Psoas muscle (tissue), 8 donors: ENCODE measurements at places on chromosomes 11 and 22. TPM values are rescaled to one million over a fixed set of nuclear protein-coding genes. Genes with fewer than 3 reads are reported as not detected.

The RNF26 gene
- total RNA-seq: 7.3 TPM

The GLYATL2 gene
- total RNA-seq: not detected

The PYGM gene
- total RNA-seq: 2,005 TPM

The DCHS1 gene
- 5.9 TPM for total RNA-seq

The MFNG gene
- 8.0 TPM for total RNA-seq

The TREH gene
- total RNA-seq: not detected

The TRIM48 gene
- not detected for total RNA-seq

The BCO2 gene
- total RNA-seq: 9.3 TPM

The NDUFS3 gene
- total RNA-seq: 198 TPM

The RBM14 gene
- 21.1 TPM for total RNA-seq

The MPZL3 gene
- 0.97 TPM for total RNA-seq

The SLC37A2 gene
- total RNA-seq: 1.2 TPM

The SCUBE1 gene
- 0.04 TPM for total RNA-seq

DNA sequence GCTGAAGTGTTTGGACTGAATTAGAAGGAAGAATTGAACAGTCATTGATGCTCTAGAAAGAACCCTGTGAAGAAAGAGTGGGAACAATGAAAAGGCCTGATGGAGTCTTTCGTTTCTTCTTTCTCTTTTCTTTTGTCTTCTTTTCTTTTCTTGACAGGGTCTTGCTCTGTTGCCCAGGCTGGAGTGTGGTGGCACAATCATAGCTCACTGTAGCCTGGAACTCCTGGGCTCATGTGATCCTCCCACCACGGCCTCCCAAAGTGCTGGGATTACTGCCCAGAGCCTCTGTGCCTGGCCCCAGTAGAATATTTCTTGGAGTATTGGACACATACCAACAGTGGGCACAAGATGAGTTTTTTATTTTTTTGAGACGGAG lies 1.1 kb downstream of the FEN1 start:
- H3K4me3 ChIP-seq: no peak overlapping the region
- no peak overlapping the region for H3K27ac ChIP-seq
- H3K4me1 ChIP-seq: peaks cover 20% of the 10 kb centered on the region
- DNase-seq: peak; percentile 11
- H3K36me3 ChIP-seq: peaks cover 25% of the 10 kb centered on the region

DNA sequence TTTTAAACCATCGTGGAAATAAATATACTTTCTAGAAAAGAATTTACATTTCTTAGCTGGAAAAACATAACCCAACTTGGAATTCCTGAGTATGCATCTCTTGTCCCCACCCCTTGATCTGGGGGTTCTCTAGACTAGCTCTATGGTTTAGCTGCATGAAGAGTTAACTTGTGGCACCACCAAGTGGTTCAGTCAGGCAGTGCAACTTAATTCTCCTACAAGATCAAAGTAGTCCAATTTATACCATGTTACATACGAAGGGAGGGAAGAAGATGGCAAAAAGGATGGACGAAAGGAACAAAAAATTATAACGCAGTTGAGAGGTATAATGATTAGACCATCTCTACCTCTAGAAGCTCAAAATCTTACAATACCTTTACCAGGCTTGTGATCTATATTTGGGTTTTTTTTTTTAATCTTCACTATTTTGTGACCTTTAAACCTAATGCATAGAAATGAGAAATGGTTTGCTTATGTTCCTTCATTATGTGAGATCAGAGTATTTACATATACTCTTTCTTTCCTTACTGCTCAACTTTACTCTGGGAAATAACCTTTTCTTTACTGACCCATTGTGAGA lies 28.5 kb upstream of the ALKBH3 start:
- no peak overlapping the region for H3K27ac ChIP-seq
- no peaks in the 10 kb centered on the region for H3K4me1 ChIP-seq
- no peak overlapping the region for H3K4me3 ChIP-seq
- DNase-seq: no peak
- no peaks in the 10 kb centered on the region for H3K27me3 ChIP-seq
- H3K36me3 ChIP-seq: no peaks in the 10 kb centered on the region

DNA sequence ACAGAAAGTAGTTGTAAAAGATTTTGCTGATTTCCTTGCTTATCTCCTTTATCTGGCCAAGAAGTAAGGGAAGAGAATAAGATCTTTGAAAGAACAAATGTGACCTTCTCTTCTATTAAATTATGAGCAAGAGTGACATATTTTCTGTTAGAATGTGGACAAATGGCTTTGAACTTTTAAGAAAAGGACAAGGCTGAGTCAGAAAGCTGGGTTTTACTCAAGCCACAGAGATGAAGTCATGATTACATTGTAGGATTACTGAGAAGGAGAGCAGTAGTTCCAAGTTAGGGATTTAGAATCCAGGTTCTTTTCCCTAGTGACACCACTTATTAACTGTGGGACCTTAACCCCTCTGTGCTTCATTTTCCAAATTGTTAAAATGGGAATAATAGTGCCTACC lies 13.5 kb downstream of the CCDC90B start:
- H3K36me3 ChIP-seq: peaks cover 77% of the 10 kb centered on the region
- no peak for DNase-seq

GRCh38 chr11:6482441-6482840 lies 1.1 kb downstream of the TIMM10B start:
- H3K27me3 ChIP-seq: no peaks in the 10 kb centered on the region
- peak overlapping the region; percentile 95 for H3K27ac ChIP-seq
- peaks cover 21% of the 10 kb centered on the region for H3K4me1 ChIP-seq
- DNase-seq: no peak

- peak; percentile 86 for DNase-seq
- no peaks in the 10 kb centered on the region for H3K36me3 ChIP-seq
- H3K27ac ChIP-seq: peak overlapping the region; percentile 90
- H3K4me1 ChIP-seq: peaks cover 14% of the 10 kb centered on the region
- no peaks in the 10 kb centered on the region for H3K27me3 ChIP-seq
Measured at GRCh38 chr11:46710821-46711269, 8.2 kb upstream of the F2 start.

DNA sequence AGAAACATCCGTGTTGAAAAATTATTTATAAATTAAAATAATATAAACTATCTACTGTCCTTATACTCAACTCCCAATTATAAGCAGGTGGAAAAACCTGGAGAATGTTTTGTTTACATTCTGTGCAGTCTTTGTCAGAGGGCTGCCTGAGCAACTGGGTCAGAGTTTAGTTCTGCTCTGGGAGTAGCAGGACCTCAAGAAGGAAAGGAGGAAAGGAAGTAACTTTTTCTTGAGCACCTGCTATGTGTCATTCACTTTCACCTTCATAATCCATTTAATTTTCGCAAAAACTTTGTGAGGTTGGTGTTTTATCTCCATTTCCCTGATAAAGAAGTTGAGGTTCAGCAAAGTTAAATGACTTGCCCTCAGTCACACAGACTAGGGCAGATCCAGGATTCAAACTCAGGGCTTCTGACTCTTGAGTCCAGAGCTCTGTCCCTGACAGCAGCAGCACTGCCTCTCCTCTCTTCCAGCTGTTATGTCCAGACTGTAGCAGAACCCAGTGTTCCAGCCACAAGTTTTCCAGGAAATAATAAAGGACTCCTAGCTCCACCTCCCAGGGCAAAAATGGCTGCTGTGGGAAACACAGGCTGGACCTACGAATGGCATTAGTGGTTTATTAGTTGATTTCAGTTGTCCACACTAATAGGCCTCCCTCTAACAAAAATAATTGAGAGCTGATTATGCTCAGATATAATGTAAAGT lies 6.4 kb downstream of the CD3E start:
- H3K36me3 ChIP-seq: no peaks in the 10 kb centered on the region
- H3K27ac ChIP-seq: no peak overlapping the region
- H3K4me3 ChIP-seq: no peak overlapping the region
- H3K27me3 ChIP-seq: peaks cover 32% of the 10 kb centered on the region

- no peak for DNase-seq
- no peaks in the 10 kb centered on the region for H3K27me3 ChIP-seq
- H3K4me3 ChIP-seq: no peak overlapping the region
- H3K36me3 ChIP-seq: peaks cover 27% of the 10 kb centered on the region
- H3K27ac ChIP-seq: no peak overlapping the region
- H3K4me1 ChIP-seq: no peaks in the 10 kb centered on the region
Measured at GRCh38 chr11:133905677-133906156, 51.1 kb downstream of the IGSF9B start.

DNA sequence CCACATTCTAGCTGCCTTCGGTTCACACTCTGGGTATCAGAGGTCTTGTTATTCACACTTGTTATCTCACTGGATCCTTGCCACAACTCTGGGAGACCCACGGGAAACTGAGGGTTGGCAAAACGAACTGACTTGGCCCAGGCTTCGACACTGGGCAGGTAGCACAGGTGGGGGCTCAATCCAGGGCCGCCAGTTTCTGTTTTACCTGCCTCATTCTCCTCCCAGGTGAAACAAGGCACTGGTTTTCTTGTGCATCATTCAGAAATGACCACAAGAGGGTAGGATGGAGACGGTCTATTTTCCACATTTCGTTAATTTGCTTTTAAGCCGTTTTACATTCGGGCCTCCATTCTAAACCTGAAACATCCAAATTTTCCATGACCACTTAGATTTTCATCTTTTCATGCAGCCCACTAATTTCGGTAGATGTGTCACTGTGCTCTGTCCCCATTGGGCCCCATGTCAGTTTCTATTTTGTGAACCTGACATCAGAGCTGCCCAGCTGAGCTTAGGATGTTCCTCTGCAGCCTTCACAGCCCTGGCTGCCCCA lies 108.1 kb downstream of the KIAA1671 start:
- H3K4me3 ChIP-seq: no peak overlapping the region
- H3K27me3 ChIP-seq: no peaks in the 10 kb centered on the region
- H3K4me1 ChIP-seq: peaks cover 7% of the 10 kb centered on the region
- H3K27ac ChIP-seq: no peak overlapping the region
- DNase-seq: no peak
- H3K36me3 ChIP-seq: no peaks in the 10 kb centered on the region

GRCh38 chr11:25981998-25982397 lies 349.9 kb upstream of the ANO3 start:
- no peaks in the 10 kb centered on the region for H3K36me3 ChIP-seq
- no peaks in the 10 kb centered on the region for H3K4me1 ChIP-seq
- H3K4me3 ChIP-seq: no peak overlapping the region
- no peak for DNase-seq

GRCh38 chr22:42544686-42545085 lies 9.1 kb upstream of the SERHL2 start:
- no peaks in the 10 kb centered on the region for H3K4me1 ChIP-seq
- no peaks in the 10 kb centered on the region for H3K36me3 ChIP-seq
- no peaks in the 10 kb centered on the region for H3K27me3 ChIP-seq
- no peak overlapping the region for H3K4me3 ChIP-seq
- no peak for DNase-seq
- H3K27ac ChIP-seq: no peak overlapping the region

GRCh38 chr11:64597671-64598101 lies 6.7 kb downstream of the SLC22A12 start:
- no peaks in the 10 kb centered on the region for H3K27me3 ChIP-seq
- no peak overlapping the region for H3K27ac ChIP-seq
- H3K36me3 ChIP-seq: no peaks in the 10 kb centered on the region
- no peaks in the 10 kb centered on the region for H3K4me1 ChIP-seq

DNA sequence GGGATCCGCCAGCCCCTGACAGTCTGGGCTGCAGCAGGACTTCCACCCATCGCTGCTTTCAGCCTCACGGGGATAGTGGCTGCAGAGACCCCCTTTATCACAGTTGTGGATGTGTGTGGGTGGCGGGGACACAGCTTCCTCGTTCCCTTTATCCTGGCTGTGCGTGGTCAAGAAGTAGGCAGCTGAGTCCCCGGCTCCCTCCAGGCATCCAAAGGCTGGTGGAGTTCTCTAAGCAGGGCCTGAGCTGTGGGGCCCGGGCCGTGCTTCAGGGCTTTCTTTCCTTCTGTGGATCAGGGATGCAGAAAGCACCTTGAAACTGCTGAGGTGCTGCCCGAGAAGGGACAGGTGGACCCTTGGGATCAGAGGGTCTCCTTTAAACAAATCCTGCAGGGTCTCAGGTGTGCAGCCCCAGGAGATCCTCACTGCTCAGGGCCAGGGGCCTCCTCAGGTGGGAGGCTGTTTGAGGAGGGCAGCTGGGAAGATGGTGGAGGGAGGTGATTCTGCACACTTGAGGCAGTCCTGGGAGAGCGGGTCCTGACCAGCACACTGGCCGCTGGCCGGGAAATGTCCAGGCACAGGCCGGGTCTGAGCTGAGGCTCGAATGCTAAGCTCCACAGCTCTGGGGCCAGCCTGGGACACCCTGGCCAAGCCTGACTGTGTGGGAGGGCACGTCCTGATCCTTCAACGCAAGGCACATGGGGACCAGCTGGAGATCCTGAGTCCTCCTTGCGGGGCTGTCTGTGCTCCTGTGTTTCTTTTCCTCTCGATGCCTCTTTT lies 1024.3 kb downstream of the BRD1 start:
- no peaks in the 10 kb centered on the region for H3K4me1 ChIP-seq
- H3K4me3 ChIP-seq: no peak overlapping the region
- no peaks in the 10 kb centered on the region for H3K27me3 ChIP-seq
- H3K27ac ChIP-seq: no peak overlapping the region
- DNase-seq: no peak

- peaks cover 11% of the 10 kb centered on the region for H3K36me3 ChIP-seq
- DNase-seq: no peak
- no peak overlapping the region for H3K4me3 ChIP-seq
- no peaks in the 10 kb centered on the region for H3K4me1 ChIP-seq
- H3K27me3 ChIP-seq: no peaks in the 10 kb centered on the region
Measured at GRCh38 chr22:20793748-20794649, 20.1 kb downstream of the SERPIND1 start.

DNA sequence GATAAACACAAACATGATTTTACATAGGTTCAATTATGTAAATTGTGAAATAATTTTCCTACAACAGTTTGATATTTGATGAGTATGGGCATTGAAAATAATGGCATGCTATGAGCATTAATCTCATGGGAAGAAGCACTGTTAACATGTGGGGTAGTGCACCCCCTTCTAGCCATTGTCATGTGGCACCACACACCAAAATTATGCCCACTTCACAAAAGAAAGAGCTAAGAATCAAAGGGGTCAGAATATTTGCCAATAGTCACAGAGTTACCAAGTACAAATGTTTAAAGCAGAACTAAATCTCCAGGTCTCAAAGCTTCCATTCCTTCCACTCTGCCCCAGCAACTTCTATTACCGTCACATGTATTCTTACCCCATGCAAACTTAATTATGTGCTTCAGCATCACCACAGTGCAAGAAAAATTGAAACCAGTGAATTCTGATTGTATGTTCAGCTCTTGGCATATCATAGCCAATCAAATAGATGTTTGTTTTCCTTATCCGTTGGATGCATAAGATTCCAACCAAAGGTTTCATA lies 1273.8 kb downstream of the FAM181B start:
- H3K4me3 ChIP-seq: no peak overlapping the region
- H3K4me1 ChIP-seq: no peaks in the 10 kb centered on the region
- no peaks in the 10 kb centered on the region for H3K36me3 ChIP-seq

GRCh38 chr22:27195094-27195493 lies 537.7 kb downstream of the MIAT start:
- H3K4me3 ChIP-seq: no peak overlapping the region
- no peak for DNase-seq
- H3K4me1 ChIP-seq: no peaks in the 10 kb centered on the region
